ENCODE measurements at places on chromosomes 7 and 10.

- peak; percentile 92 for DNase-seq
Measured at GRCh38 chr7:26398427-26398755, 106.7 kb downstream of the SNX10 start.

DNA sequence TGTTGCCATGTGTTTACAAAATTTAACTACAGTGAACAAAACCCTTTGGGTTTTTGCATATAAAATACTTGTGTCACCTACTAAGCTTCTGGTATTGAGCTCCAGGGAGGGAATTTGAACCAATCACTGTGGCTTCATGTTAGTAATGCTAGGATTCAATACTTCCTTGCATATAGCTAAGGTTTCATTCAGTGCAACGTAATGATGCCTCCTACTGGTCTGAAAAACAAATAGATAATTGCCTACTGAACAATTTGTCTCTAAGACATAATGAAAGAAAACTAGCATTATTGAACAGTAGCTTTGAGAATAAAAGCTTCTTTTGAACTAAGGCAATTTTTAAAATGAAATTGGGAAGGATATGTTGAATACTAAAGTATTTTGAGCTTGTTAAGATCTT, 244.4 kb downstream of the ZWINT start:
- DNase-seq = no peak

DNA sequence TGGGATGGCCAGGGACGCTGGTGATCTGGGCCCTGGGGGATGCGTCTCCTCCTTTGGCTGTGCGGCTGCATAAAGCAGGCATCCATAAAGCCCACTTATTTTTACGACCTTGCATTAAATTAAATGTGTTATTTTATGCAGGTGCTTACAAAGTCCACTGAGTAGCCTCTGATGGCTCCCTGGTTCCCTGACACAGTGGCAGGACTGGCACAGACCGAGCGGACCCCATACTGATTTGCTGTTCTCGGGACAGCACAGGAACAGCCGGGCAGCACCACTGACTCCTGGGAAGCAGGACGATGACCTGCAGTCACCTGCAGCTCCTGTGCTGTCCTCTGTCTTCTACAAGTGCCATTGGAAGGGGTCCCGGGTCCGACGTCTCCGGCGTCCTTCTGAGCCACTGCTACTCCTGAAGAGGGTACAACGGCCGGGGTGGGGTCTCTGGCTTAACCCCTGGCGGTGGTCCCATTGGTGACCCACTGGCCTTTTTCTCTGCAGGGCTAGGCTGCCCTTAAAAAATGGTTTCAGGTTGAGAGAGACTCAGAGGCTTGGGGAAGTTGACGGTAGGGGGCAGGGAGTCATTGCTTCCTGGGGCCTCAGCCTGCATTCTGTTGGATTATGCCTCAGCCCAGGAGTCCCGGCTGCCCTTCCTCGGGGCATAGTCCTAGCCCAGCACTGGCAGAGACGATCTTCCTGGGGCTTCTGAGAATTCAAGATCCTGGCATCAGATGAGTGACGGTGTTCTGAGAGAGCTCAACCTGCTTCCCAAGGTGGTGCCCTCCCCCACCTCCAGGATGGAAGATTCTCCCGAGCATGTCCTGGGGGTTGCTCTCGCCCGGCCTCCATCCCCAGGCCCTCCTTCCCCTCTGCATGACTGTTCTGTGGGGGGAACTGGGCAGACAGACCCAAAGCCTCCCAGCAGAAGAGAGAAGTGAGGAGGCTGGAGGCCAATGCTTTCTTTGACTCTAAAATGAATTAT, 330.1 kb downstream of the ADARB2 start:
- DNase-seq = no peak

- peak; percentile 57 for DNase-seq
Measured at GRCh38 chr10:74223755-74224529, 72.9 kb downstream of the ADK start.
